Stimulated activated naive CD8-positive, alpha-beta T cell treated with anti-CD3 and anti-CD28 coated beads, Interleukin-15, amount 100 ng/mL, for 72 hours (primary cell): ENCODE measurements at places on chromosomes 11 and 22.

DNA sequence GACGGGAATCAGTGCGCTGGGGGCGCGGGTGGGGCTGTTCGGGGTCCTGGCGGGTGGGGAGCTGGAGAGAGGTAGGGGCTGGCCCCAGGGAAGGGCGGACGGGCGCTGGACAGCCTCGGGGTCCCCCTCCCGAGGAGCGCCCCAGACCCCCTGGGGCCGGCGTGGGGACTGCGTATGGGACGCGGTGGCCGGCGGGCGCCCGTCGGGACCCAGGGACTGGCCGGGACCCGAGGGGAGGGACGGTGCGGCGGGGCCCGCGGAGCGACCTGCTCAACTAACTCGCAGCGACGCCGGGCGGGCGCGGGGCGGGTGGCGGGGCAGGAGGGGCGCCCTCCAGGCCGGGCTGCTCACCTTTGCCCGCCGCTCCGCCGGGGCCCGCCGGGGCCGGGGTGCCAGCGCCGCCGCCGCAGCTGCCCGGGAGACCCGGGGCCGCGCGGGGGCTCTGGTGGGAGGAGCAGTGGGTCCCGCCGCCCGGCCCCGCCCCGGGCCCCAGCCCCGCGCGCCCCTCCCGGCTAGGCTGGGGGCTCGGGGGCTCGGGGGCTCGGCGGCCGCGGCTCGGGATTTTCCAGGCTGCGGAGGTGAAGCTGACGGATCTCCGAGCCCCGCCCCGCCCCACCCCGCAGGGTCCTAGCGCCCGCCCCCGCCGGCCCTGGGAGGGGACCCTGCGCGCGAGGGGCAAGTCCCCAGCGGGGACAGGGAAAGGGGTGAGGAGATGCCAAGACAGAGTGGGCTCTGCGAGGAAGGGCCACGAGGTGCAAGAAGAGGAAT is 12.3 kb downstream of the STARD10 start:
- peak; percentile 29 for DNase-seq

DNA sequence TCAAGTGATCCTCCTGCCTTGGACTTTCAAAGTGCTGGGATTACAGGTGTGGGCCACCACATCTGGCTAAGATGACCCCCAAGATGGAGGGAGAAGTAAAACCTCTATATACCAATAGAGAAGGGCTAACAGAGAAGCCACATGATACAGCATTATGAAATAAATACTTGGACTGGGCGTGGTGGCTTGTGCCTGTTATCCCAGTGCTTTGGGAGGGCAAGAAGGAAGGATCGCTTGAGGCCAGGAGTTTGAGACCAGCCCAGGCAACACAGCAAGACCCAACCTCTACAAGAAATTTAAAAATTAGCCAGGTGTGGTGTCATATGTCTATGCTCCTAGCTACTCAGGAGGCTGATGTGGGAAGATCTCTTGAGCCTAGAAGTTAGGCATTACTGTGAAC is 61.7 kb downstream of the RAB30 start:
- no peak for DNase-seq

- no peak for DNase-seq
Observed at GRCh38 chr11:120525261-120526171, 14.0 kb downstream of the GRIK4 start.

DNA sequence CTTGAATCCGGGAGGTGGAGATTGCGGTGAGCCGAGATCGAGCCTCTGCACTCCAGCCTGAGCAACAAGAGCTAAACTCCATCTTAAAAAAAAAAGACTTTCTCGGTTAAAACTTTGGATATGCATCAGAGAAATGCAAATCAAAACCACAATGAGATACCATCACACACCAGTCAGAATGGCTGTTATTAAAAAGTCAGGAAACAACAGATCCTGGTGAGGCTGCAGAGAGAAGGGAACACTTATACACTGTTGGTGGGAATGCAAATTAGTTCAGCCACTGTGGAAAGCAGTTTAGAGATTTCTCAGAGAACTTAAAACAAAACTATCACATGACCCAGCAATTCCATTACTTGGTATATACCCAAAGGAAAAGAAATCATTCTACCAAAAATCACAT is 619.4 kb upstream of the KIRREL3 start:
- no peak for DNase-seq
